H1 (cell line): ENCODE measurements at places on chromosomes 16 and 17. TPM values are rescaled to one million over a fixed set of nuclear protein-coding genes. Genes with fewer than 3 reads are reported as not detected.

DNA sequence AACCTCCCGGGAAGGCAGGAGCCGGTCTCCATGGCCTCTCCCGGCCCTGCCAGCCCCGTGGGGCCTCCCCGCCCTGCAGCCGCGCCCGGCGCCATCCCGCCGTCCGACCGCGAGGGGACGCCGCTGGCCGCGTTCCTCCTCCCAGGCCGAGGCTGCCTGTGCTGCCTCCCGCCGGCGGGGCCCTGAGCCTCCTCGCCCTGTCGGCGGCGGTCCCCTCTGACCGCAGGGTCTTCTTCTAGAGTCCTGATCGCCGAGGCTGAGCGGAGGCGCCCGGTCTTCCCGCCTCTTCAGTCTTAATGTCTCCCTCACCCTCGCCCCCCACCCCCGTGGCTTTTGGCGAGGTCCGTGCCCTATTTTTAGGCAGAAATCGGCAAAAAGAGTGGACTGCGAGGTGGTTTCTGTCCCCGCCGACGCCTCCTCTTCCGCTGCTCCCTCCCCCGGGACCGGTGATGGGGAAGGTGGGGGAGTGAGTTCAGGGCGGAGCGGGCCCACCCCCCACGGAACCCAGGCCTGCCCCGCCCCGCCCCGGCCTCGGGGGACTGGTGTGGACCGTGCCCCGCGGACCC lies 794 bp upstream of the CPNE7 start:
- DNase-seq, result no peak

SPPL2C gene
- polyA plus RNA-seq, result not detected in 2 replicates

DNA sequence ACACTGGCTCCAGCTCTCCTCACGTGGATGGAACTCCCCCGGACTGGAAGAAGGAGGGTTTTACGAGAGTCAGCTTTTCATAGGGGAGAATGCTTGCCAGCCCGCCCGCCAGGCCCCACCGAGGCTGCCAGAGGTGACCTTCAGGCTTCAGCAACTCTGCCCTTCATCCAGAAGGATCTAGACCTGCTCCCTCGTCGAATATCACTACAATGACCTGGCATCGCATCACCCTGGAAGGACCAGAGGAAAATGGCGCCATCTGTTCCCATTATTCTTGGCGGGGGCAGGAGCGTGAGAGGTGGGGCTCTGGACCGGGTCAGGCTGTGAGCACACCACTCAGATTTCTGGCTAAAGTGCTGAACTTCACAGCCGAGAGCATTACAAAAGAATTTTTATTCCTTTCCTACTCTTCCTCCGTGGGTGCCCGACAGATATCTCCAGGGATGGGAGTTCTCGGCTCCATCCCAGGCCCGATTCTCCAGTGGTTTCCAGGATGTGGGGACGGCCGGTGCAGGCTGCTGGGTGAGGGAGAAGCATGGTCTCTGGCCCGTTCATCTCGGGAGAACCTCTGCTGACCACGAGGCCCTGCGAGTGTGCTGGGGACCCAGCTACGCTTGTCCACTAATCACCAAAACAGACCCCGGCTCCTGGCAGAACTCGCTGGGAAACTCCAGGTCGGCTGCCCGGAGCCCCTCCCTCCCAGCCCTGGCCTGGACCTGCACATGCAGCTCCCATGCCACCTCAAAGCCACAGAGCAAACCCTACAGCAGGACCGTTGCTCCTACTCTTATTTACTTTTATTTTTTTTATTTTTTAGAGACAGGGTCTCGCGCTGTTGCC lies 36.8 kb upstream of the ZNF469 start:
- DNase-seq, result no peak

ACSM5 gene
- not detected in 2 replicates for polyA plus RNA-seq

DNA sequence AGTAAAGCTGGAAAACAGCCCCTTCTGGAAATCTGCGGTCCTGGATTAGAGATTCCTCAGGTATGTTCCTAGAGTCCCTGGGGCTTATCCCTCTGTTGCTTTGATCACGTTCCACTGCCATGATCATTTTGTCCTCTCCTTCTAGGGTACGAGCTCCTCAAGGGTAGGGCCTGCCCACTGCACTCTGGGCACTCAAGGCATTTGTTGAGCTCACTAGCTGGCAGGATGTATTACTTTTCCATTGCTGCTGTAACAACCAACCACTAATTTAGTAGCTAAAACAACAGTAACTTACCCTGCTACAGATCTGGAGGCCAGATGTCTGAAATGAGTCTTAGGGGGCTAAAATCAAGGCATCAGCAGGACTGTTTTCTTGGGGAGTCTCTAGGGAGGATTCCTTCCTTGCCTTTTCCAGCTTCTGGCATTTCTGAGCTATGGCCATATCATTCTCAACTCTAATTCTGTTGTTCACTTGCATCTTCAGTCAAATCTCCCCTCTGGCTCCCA lies 65.7 kb downstream of the ARSG start:
- DNase-seq, result no peak

DNA sequence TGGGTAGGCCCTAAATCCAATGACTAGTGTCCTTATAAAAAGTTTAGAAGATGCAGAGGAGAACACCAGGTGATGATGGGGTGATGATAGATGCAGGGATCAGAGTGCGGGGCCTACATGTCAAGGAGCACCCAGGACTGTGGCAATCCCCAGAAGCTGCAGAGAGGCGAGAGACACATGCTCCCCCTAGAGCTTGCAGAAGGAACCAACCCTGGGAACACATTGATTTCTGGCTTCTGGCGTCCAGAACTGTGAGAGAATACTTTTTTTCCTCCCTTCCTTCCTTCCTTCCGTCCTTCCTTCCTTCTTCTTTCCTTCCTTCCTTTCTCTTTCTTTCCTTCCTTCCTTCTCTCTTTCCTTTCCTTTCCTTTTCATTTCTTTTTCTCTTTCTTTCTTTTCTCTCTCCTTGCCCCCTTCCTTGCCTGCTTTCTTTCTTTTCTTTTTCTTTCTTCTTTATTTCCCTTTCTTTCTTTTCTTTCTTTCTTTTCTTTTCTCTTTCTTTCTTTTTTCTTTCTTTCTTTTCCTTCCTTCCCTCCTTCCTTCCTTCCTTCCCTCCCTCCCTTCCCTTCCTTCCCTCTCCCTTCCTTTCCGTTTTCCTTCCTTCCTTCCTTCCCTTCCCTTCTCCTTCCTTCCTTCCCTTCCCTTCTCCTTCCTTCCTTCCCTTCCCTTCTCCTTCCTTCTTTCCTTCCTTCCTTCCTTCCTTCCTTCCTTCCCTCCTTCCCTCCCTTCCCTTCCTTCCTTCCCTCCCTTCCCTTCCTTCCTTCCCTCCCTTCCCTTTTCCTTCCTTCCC lies 134.3 kb downstream of the HAPSTR1 start:
- DNase-seq, result no peak

NPIPB6 gene
- polyA plus RNA-seq, result 0.69 and 0.83 TPM in 2 replicates

GRCh38 chr16:752007-752312 lies 8.6 kb upstream of the MSLN start:
- no peak for DNase-seq

DNA sequence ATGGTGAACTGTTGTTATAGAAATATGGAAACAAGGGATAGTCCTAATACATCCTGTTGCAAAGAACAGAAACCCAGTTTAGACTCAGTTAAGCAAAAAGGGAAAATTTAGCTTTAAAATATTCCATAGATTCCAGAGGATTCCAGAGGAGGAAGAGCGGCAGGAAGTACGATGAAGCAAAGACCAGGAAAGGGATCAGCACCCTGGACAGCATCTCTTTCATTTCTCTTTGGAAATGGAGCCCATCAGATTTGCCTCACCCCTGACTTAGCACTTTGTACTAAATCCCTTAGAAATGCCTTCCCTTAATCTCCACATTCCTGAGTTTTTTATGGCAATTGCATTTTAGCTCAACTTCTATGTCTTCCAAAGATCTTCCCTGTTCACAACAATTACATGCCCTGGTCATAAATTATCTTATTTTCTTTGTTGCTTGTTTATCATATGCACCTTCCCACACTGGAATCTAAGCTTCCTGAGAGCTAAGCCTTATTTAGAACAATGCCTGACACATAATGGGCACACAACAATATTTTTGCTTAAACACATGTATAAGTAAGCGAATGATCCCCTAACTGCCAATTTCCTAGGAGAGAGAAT lies 150.0 kb upstream of the RBFOX1 start:
- DNase-seq, result peak; percentile 52

GLTPD2 gene
- 0.06 TPM in 1 of 2 replicates, not detected in the other for polyA plus RNA-seq

- DNase-seq, result no peak
These were observed 23.8 kb downstream of the LCMT1 start for GRCh38 chr16:25135254-25135878.

DNA sequence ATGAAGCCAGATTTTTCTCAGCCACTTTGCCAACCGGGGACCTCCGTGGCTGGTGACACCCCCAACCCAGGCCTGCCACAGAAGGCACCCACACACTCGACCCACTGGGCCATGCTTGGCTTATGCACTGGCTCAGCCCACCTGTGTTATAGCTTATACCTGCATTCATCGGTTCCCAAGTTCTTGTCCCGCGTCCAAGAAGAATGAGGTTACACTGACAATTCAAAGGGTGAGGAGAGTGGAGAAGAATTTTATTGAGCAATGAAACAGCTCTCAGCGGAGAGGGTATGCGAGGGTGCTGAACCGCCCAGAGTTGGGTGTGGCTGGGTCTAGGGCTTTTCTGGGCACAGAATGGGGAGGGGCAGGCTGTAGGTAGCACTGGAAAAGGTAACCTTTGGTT lies 22.2 kb upstream of the CDH15 start:
- DNase-seq, result no peak

CALB2 gene
- 2.6 and 3.3 TPM in 2 replicates for polyA plus RNA-seq

DNA sequence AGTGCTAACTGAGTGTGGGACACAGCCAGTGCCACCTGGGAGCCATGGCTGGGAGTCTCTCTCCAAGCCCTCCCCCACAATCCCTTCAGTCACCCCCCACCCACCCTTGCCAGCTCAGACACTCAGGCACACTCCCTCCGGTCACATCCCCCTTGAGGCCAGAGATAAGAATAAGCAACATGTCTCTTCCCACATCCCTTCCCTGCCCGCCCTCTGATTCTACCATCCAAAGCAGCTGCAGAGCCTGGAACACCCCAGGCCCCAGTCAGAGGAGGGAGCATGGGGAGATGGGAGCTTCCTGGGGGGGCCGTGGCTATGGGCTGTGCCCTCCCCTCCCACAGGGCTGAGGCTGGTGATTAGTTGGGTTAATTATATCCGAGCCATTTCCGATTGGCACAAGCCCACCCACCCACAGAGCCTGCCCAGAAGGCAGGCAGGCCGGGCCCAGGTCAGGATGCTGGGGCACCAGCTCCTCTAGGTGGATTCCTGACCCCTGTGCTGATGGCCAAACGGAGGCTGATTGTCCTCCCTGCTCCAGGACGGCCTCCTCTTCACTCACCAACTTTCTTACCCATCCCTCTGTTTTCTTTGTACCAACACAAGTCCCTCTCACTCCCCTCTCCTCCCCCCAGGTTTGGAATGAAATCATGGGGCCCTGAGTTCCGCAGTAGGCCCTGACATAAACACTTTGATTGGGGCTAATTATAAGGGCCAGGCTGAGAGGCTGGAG lies 28.6 kb upstream of the MEIOC start:
- no peak for DNase-seq

AKAP10 gene
- polyA plus RNA-seq, result 9.3 and 13.3 TPM in 2 replicates
